Uterus (tissue), 4 donors: ENCODE measurements at places on chromosomes 2 and 18.

DNA sequence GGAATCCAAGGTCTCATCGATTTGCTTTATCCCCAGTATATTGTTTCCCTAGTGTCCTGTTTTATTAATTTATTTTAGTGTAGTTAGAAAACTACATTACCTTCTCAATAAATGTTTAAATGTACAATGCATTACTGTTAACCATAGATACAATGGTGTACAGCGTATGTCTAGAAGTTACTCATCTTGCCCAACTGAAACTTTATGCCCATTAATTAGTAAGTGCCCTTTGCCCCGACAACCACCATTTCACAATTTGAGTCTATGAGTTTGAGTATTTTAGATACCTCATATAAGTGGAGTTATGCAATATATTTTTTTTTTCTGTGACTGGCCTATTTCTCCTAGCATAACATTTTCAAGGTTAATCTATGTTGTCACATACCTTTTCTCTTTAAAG, 1343.0 kb upstream of the SLC39A10 start:
- no peak for DNase-seq

GRCh38 chr18:55442561-55442960, 145.4 kb downstream of the TCF4 start:
- no peak for DNase-seq

- DNase-seq = no peak
Observed at GRCh38 chr2:99803846-99804245, 314.0 kb upstream of the REV1 start.

DNA sequence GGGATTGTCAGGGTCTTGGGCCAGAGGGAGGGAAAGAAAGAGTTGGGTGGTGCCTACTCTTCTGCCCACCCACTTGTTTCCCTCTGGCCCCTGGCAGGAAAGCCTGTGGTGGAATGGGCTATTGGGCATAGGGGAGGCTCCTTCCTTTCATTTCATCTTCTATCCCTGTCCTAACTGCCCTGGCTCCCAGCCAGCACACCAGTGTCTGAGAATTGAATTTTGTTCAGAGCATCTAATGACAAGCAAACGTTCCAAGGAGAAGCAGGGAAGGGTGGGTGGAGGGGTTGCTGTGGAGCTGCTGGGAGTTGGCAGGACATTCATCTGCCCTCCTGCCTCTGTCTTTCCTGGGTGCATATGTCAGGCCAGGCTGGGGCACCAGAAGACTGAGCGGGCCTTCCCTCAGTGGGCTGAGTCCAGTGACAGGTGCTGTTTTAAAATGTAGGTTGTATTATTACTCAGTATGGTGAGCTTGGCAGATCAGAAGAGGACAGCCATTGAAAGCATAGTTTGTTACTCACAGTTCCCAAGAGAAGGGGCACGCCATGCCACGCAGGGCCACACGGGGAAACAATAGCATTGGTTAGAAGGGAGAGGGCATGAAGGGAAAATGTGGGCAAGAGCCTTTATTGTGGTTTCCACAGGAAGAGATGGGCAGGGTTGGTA, 171.9 kb downstream of the ACOXL start:
- no peak for DNase-seq

DNA sequence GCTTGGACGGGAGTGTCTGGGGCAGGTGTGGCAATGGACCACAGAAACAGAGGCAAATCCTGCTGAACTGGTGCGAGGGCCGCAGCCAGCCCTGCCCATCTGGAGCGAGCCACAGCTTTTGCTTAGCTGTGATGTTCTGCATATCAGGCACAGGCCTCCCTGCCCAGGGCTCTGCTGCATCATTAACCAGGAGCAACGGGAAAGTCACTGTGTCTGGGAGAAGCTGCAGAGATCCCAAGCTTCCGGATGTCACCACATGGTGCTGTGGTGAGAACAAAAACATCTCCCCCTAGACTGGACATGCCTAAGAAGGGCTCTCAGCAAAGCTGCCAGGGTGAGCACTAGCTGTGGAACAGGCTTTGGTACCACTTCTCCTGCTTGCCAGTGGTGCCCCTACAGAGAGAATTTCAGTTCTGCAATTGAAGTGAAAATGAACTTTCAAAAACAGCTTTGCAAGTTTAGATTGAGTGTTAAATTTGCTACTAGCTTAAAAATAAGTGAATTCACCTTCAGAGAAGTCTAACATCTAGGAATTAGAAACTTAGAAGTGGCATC, 172.9 kb upstream of the MYT1L start:
- no peak for DNase-seq

DNA sequence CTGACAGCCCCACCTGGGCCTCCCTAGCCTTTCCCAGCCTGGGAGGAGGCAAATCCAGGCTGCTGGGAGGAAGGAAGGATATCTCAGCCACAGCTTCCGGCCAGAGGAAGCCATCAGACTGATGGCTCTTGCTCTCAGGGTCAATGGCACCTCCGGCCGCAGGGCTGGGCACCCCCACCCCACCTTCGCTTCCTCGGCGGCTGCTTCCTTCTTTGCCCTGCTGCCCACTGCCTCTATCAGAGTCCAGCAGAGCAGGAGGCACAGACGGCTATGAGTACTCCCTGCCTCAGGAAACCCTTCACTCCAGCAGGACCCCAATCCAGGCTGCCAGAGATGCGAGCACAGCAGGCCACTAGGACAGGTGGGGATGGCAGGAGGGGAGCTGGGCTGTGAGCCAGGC, 3.3 kb downstream of the SEMA4C start:
- no peak for DNase-seq

GRCh38 chr2:194621945-194622344, 1035.1 kb upstream of the SLC39A10 start:
- DNase-seq = no peak

- no peak for DNase-seq
Observed at GRCh38 chr2:122706757-122707223, 951.3 kb downstream of the TSN start.
